CD4-positive, alpha-beta T cell treated with Interleukin-1 beta for 1 hour (primary cell): ENCODE measurements at places on chromosomes 4 and X.

- DNase-seq, result no peak
Observed at GRCh38 chr4:39367166-39367565, 1.0 kb upstream of the RFC1 start.

- DNase-seq, result no peak
Observed at GRCh38 chr4:157509341-157509740, 288.8 kb downstream of the GRIA2 start.

GRCh38 chr4:36399762-36400353 lies 118.4 kb downstream of the DTHD1 start:
- DNase-seq, result peak; percentile 62

DNA sequence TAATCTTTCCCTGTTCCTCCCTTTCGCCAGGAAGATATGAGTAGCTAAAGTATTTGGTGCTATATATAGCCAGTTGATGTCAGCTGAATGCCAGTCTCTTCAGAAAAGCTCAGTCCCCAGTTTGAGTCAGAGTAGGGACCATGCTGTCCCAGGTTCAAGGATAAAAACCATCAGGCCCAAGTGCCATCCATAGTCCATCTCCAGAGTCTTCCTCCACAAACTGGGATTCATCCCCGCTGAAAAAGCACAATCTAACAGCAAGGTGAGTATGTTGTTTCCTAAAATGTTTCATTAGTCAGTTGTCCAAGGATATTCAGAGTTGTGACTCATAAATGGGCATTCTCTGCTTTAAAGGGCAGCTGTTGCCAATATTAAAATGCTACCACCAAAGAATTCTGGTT lies at the start of gene MYOZ2:
MYOZ2 (plus strand) TSS at position 112 of the 401 bp plus-strand sequence. CDS start 694 bp downstream, outside the sequence.
- no peak for DNase-seq

DNA sequence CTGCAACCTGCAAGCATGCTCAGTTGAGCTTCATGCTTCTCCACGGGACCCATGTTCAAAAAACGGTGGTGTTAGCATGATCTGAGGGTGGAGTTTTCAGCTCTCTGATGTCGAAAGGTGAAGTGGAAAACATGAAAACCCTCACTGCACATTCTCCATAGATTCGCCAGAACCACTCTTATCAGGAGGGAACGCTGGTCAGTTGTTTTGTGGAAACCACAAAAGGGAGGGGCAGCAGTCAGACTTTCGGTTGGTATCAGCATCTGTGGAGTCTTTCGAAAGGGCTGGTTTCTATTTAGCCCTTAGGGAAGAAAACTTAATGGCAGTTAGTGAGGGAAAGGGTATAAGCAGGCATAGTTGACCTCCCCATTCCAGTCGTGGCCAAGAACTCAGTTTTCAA lies 12.6 kb downstream of the PPA2 start:
- DNase-seq, result no peak

DNA sequence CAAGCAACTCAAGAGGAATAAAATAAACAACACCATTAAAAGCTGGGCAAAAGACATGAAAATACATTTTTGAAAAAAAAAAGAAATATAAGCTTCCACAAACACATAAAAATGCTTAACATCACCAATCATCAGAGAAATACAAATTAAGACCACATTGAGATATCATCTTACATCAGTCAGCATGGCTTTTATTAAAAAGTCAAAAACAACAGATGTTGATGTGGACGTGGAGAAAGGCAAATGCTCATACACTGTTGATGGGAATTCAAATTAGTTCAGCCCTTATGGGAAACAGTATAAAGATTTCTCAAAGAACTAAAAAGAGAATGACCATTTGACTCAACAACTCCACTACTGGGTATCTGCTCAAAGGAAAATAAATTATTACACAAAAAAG lies 59.6 kb downstream of the STK32B start:
- no peak for DNase-seq

DNA sequence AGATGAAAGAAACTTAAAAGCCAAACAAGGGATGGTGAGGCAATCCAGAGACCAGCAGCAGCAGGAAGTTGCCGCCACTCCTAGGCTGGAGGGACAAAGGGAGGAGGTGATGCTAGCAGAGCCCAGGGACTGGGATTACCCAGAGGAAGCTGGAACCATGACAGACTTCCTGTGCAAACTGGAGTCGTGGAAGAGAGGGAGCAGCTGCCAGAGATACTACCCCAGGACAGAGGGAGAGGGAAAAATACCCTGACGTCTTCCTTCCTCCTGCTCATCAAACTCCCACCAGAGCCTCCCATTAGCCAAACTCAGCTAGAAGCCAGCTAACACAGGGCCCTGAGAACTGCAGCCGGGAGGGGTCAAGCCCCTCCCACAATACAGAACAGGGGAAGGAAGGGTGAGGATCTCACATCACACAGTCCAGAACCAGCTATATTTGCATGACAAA lies 101.2 kb upstream of the KLF3 start:
- DNase-seq, result no peak

DNA sequence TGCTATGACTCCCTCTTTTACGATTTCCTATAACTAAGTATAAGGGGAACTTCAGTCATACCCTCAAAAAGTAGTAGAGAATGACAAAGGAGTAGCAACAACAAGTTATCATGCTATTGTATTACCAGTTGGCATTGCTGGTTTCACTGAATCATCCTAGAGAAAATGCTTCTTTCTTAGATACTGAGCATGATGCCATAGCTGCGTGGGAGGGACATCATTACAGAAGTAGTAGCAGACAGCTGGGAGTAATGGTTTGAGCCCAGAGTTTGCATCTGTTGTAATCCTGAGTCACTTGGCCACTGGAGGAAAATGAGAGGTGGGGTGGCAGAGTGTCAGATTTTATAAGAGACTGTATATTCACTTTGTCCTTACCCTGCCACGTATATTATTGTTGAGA lies 38.6 kb downstream of the MTMR1 start:
- no peak for DNase-seq

GRCh38 chrX:41705042-41705441 lies 16.3 kb downstream of the GPR34 start:
- no peak for DNase-seq

GRCh38 chr4:118968005-118968404 lies 79.4 kb downstream of the SYNPO2 start:
- DNase-seq, result peak; percentile 19

DNA sequence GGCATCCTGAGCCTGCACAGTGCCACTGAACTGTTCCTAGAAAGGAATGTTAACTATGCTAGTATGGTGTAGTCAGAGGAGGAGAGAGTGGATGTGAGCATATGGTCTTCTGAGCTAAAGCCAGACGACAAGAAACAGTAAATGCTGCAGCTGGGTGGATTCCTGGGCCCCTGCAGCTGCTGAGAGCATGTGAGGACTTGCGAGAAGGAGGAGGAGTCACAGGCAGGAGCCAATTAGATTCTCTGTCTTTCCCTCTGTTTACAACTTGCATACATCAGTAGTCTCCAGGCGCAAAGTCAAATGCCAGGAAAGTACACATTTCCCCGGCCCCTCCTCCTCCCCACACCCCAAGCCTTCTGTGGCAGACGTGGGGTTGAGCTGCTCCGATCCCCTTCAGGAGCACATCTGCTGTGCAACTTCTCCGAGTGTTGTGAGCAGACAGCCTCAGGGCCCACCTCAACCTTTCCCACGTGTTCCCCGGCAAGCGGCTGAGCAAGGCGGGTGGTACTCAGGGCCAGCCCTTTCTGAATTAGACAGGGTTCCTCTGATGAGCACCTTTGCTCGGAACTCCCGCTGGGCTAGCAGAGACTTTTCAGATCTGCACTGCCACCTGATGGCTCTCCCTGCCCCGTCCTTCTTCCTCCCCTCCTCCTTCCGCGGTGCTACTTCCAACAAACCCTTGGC lies 108.7 kb upstream of the ATP6AP2 start:
- DNase-seq, result peak; percentile 11

GRCh38 chr4:6825403-6825802 lies 42.9 kb downstream of the KIAA0232 start:
- DNase-seq, result no peak

DNA sequence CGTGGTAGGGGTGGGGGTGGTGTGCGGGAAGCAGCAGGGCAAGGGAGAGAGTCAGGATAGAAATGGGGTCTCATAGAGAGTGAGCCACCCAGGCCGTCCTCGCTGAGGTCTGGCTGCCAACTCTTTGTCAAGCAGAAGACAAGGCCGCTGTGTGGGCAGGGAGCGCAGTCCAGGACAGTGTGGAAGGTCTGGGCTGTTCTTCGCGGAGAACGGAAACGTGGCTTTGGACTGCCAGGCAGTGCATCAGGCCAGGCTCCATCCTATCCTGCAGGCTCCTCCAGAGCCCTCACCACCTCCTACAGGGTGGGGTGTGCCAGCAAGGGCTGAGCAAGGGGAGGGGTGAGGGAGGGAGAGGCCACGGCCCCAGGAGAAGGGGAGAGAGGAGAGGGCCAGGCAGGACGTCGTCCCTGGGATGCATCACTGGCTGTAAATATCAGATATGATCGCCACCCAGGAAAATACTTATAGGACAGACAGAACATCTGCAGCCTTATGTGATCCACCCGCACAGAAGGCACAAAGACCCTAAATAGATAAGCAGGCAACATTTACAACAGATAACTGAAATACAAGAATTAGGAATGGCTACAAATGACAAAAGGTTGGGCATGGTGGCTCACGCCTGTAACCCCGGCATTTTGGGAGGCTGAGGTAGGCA lies 85.3 kb downstream of the ABLIM2 start:
- no peak for DNase-seq

DNA sequence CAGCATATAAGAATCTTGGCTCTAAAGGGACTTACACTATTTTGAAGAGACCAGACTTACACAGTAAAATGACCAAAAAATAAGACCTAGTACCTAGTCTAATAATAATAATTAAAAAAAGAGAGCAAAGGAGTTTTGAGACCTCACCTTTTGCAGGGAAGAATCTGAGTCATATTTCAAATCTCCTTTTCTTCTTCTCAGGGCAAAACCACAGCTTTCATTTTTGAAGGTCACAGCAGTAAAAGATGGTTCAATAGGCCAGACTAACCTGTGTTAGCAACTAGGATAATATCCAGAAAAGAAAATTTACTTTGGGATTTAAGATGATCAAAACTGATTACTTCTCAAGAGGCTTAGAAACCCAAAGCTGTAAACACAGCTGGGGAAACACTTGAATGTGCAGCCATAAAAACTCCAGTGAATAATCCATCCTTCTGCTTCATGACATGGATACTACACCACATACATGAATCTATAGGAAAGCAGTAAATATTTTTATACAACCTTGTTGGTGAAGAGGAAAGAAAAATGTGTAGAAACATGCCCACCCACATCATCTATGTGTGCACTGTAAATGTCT lies 25.9 kb upstream of the LNX1 start:
- no peak for DNase-seq

DNA sequence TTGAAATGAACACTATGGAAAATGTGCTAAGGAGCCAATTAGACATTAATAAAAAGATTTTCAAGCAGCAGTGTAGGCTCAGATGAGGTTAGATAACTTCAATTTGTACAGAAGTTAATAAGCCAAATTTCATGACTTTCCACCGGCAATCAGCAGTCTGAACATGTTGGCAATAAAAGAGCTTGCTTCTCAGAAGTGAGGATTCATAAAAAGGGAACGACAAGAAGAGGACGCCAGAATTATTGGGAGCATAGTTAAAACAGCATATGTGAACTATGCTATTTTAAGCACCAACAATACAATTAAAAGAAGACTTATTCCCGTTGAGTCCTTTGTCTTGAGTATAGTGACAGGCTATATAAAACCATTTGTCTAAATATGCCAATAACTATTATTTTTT lies 785.3 kb downstream of the ADGRL3 start:
- no peak for DNase-seq

DNA sequence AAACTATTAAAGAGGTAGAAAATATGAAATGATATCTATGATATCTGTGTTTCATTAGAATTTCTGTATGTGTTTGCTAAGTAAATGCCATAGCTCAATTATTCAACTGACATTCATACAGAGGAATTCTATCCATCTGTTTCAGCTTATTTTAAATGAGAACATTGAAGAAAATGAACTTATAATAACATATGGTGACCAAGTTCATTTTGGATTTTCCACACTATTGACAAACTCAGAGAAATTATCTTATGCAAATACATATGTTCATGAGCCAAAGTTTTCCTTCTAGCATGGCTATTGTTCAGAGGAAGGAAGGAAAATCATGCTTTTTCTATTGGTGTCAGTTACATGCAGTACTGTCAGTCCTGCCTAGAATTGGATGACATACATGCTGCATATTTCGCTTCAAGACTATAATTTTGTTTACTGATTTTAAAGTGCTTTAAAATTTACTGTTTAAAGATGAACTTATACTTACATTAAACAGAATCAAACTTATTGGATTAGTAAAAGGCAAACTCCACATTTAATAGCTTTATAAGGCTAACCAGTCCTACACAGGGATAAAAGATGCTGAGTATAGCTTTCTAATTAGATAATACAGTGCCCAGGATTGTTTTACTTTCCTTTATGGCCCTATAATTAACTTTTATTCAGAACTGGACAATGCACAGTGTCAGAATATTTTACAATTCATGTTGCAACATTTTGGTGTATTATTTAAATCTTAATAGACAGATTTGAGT lies 646.2 kb downstream of the TRAM1L1 start:
- no peak for DNase-seq

DNA sequence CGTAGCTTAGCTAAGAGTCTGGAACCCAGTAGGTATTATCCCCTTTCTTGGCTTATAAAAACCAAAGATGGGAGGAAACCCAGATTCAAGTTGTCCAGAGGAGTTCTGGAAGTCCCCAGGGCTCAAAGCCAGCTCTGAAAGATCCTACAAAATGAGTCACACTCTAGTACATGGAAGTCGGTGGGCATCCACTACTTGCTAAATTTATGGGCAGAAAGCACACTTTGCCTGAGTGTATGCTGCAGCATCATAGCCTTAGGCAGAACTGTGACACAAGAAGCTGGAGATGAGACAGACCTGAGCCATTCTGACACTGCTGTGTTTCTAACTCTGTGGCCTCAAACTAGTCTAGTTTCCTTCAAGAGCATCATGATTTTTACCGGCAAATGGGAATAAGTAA lies 429.3 kb downstream of the AFF2 start:
- no peak for DNase-seq

DNA sequence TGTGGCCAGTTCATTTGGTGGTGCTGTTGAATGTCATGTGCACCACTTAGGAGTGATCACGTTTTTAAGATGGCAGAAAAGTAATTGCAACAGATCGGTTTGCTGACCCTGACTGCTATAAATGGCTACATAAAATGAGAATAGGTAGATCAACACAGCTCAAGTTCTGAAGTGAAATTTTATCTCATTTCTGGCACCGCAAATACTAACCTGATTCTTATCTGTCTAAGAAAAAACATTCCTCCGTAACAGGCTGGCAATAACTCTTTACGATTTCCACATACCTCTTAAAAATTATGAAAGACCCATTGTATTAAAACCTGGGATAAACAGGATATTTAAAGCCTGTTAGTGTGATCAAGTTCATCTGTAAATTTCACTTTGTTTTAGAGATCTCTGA lies 387.5 kb downstream of the PDGFC start:
- DNase-seq, result no peak

GRCh38 chrX:149516604-149517003 lies 11.5 kb upstream of the IDS start:
- no peak for DNase-seq

- DNase-seq, result no peak
Observed at GRCh38 chr4:186940476-186940875, 216.8 kb upstream of the FAT1 start.

GRCh38 chr4:92241094-92241493 lies 62.7 kb upstream of the GRID2 start:
- DNase-seq, result no peak

- DNase-seq, result no peak
Observed at GRCh38 chr4:26085551-26085950, 171.5 kb downstream of the SMIM20 start.
